ENCODE measurements at places on chromosomes 7 and 10.

DNA sequence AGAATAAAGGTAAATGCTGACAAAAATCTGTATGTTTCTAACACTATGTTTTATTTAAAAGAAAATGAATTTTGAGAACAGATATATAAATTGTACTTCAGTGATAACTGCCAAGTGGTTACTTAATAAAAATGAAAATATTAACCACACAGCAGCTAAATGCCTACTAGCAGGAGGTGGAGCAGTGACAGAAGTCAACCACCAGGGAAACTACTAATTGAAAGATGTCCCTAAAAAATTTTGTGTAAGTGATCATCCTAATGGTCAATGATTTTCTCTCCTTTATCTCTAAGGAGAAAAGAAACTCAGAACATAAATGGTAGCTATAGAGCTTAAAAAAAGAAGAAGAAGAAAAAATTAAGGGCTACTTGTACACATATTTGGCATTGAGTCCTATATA lies 22.9 kb downstream of the WNT16 start:
- DNase-seq: no peak

DNA sequence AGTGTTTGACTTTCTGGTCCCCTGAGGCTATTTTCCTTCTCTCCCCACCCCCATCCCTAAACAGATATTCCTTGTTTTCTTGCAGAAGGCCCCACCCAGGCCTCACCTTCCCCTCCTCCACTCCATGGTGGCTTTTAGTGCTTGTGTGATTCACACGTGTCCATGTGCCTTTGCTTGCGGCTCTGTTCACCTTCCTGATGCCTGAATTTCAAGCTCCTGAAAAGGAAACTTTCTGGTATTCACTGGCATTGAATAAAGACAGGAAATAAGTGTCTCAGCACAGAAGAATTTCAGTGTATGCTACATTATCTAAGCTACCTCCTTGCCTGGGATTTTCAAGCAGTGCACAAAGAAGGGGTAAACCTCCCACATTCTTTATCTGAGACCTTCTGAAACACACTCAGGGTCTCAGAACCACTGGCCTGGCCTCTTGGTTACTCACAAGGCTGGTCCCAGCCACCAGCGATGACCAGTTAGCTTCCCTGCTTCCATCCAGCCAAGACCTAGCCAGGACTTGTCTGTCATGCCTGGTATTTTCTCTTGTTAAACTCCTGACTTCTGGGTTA lies 17.2 kb upstream of the UBE2H start:
- DNase-seq: no peak

DNA sequence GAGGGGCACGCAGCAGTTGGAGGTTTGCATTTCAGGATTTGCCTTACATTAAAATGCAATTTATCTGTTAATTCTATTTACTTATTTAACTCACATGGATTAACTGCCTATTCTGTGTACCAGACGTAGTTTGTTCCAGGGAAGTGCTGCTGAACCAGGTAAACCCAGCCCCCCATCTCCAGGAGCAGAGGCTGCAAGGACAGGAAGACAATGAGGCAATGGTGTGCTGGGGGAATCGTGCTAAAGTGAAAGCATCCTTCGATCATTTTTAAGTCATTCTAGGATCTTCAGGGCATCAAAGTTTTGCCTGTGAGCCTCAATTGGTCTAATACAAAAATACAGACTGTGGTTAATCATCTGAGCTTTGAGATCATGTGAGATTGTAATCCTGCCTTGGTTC lies 166.4 kb downstream of the DNAJB6 start:
- DNase-seq: no peak

DNA sequence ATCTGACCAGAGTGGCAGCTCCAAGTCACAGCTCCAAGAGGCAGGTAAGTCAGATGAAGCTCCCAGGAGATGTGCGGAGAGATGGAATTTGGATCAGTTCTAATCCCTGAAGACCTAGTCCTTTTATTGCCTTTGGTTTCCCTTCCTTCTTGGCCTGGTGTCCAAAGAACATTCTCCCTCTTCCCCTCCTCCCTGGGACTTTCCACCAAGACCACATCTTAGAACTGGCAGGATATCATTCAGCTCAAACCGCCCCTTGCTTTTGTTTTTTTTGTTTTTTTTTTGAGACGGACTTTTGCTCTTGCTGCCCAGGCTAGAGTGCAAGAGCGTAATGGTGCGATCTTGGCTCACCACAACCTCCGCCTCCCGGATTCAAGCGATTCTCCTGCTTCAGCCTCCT lies 190.8 kb downstream of the GFRA1 start:
- no peak for DNase-seq

DNA sequence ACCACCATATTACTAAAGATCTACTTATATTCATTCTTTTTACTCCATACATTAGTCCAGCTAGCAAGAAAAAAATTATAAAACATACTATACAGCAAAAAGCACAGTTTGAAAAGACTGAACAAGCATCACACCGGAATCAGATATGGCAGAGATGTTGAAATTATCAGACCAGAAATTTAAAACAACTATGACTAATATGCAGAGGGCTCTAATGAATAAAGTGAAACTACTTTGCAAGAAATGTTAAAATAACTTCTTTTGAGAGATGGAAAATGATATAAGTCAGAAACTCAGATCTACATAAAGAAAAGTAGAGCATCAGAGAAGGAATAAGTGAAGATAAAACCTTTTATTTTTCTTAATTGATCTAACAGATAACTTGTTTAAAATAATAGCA lies 50.9 kb downstream of the SGCE start:
- no peak for DNase-seq

DNA sequence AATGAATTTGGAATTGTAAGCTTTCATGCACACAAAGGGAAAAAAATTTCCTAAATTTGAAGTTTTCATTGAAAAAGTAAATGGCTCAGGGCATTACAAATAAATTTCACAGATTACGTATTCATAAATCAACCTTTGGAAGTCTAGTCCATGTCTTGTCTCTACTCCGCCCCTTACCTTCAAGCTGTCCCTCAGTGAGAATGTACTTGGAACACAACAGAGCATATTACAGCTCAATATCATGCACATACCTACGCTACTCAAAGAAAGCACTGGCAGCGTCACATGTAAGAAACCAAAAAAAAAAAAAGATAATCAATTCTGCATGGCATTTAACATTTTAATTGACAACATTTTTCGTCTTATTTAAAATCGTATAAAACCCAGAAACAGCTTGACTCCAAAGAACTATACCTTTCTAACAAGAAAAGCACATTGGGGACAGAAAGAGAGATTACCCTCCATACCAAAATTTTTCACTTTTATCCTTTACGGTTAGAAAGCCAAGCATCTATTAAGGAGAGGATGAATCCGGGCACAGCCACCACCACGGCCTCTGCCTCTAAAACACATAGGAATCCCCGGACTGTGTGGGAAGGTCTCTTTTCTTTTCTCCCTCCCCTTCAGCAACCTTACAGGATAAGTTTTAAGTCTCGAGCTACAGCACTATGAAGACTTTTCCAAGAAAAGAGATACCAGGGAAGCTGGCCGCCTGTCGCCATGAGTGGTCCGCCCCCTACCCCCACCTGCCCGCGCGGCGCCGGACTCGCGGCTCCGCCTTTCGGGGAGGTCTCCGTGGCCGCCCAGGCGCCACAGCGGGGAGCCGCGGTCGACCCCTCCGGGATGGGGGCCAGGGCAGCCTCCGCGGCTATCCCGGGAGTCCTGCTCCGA lies 1.1 kb downstream of the JMJD1C start:
- DNase-seq: peak; percentile 19

GRCh38 chr10:92274071-92274470 lies 16.8 kb downstream of the CPEB3 start:
- no peak for DNase-seq

- DNase-seq: no peak
These were observed 16.3 kb downstream of the FGF8 start for GRCh38 chr10:101759309-101760247.

DNA sequence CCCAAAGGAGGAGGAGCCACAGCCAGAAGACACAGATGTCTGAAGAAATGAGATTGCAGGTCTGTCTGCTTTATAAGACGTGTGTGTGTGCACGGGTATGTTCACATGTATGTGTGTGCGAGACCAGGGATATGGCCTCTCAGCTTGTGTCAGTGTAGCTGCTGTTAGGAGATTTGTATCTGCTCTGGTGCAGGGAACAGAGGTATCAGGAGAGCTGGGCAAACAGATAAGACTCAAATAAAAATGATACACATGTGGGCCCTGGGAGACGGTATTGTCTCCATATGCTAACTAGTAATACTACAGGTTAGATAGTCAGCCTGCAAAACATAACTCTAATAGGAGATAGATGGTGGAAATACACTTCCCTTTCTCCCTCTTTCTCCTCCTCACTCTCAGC lies 161.0 kb downstream of the PLXNA4 start:
- DNase-seq: no peak

DNA sequence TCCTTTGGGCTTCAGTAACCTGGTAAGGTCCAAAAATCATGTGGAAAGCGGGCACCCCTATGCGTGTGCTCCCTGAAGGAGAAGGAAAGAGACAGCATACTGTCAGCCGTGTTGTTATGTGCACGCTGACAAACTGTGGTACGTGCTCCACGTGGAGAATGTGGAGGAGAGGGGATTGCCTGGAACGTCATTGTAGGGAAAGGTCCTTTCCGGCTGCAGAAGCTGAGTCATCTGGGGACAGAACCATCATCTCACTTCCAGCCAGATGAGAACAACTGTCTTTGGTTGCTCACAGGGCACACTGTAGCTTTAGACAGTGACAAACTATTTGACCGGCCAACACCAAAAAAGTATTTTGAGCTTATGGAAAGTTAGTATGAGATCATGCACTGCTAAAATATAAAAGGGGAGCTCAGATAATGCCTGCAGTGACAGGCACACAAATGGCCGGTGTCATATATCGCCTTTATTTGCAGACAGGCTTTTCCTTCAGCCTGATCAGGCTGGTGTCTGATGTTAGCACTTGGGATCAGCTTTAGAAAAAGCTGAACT lies 38.8 kb upstream of the GRB10 start:
- DNase-seq: no peak

GRCh38 chr7:45159296-45159695 lies 1.7 kb downstream of the RAMP3 start:
- no peak for DNase-seq

GRCh38 chr10:16155834-16156233 lies 281.0 kb upstream of the PTER start:
- DNase-seq: no peak

DNA sequence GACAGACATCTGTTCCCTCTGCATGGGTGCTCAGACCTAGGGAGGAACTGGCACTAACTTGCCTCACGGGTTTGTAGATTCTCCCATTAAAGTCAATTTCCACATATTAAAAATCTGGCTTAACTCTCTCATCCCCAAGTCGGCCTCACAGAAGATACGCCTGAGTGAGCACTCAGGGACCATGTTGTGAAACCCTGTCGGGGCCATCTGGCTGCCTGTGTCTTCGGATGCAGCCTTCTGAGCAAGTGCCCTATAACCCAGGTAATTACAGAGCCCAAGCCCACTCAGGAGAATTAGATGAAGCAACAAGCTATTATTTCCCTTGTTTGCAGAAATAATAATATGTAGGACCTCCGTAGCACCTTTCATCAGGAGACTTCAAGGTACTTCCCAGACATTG lies 219.3 kb upstream of the GLI3 start:
- DNase-seq: no peak

DNA sequence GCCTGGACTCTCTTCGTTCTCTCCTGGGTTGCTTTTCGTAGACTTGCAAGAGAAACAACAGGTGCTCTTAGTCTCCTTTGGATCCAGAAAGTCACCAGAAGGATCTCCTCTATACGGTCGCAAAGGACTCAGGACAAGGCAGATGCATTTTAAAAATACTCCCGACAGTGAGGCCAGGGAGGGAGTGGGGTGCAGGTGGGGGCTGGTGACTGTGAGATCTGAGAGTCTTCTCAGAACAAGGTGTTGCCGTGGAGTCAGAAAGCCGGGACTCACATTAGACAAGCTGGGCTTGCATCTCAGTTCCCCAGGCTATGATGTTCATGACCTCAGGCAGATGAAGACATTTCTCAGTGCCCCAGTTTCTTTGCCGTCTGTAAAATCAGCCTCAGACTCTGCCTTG lies 507.2 kb downstream of the TCERG1L start:
- DNase-seq: no peak

Data from activated T-helper 9 cell treated with anti-CD3 and anti-CD28 coated beads, Interleukin-2, amount 50 U/mL, for 16 hours (primary cell).